Activated naive CD4-positive, alpha-beta T cell treated with anti-CD3 and anti-CD28 coated beads, Interleukin-2, amount 50 U/mL, for 16 hours (primary cell): ENCODE measurements at places on chromosomes 4 and X.

- DNase-seq: no peak
Observed at GRCh38 chr4:110400086-110400485, 75.9 kb upstream of the ENPEP start.

GRCh38 chr4:16609170-16609758, 289.2 kb downstream of the LDB2 start:
- no peak for DNase-seq

DNA sequence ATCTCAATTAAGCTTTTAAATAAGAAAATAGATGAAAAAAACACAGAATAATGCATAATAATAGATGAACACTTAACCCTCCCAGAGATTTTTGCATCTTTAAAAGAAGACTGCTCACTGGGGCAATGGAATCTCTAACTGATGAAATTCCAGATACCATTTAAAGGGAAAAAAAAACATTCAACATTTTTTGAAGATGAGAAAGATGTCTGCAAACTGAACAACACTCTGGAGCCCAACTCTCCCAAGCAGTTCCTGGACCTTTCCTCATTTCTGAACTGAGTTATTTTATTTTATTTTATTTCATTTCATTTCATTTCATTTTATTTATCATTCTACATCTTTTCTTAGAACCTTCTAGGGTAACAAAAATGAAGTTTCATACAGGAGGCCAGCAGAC, 90.7 kb downstream of the CORIN start:
- DNase-seq: no peak

DNA sequence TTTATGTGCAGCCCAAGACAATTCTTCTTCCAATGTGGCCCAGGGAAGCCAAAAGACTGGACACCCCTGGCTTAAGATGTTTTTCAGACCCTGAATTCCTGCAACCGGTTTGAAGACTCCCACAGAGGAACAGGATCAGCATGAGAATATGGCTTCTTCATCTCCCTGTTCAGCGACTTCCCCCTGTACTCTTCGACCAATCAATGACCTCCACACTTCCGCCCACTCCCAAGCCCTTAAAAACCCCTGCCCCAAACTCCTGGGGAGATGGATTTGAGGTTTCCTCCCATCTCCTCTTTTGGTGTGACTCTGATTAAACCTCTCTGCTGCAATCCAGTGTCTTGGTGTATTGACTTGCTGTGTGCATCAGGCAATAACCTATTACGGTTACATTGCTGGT, 344.4 kb downstream of the NR3C2 start:
- DNase-seq: no peak

- no peak for DNase-seq
Observed at GRCh38 chr4:122749704-122750454, 17.4 kb downstream of the BBS12 start.

- no peak for DNase-seq
Observed at GRCh38 chr4:153534792-153535629, 68.9 kb downstream of the TMEM131L start.

- peak; percentile 44 for DNase-seq
Observed at GRCh38 chrX:24081661-24082154, 27.0 kb downstream of the EIF2S3 start.

- no peak for DNase-seq
Observed at GRCh38 chrX:24498181-24498580, 33.1 kb downstream of the PDK3 start.

DNA sequence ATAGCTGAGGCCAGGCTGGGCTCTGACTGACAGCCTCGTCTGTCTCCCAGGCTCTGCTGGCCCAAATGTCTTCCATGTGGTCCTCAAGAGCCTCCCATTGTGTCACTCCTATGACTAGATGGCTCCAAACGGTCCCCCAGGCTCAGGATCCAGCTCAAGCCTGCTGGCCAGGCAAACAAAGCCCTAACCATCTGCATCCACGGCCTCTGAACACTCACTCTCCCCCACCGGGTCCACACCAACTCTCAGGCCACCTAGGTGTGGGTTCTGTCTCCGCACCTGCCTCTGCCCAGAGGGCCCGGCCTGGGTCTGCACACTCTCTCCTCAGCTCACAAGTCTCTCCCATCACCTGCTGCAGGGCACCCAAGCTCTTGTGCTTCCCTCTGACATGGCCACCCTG, 52.9 kb downstream of the JAKMIP1 start:
- no peak for DNase-seq

DNA sequence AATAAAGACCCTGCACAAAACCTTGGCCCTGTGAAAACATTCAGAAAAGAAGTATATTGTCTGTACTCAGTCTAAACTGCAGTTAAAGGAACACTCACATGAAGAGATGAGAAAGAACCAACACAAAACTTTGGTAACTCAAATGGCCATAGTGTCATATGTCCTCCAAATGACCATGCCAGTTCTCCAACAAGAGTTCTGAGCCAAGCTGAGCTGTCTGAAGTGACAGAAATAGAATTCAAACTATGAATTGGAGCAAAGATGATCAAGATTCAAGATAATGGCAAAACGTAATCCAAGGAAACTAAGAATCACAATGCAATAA, 739.3 kb upstream of the NDST4 start:
- no peak for DNase-seq

- DNase-seq: no peak
Observed at GRCh38 chrX:135985973-135986310, 707 bp downstream of the SLC9A6 start.

GRCh38 chrX:69143530-69143929, 21.7 kb downstream of the PJA1 start:
- no peak for DNase-seq

GRCh38 chrX:111731351-111731750, 50.4 kb downstream of the ALG13 start:
- DNase-seq: no peak

- no peak for DNase-seq
Observed at GRCh38 chrX:13652287-13652793, 601 bp upstream of the TCEANC start.

DNA sequence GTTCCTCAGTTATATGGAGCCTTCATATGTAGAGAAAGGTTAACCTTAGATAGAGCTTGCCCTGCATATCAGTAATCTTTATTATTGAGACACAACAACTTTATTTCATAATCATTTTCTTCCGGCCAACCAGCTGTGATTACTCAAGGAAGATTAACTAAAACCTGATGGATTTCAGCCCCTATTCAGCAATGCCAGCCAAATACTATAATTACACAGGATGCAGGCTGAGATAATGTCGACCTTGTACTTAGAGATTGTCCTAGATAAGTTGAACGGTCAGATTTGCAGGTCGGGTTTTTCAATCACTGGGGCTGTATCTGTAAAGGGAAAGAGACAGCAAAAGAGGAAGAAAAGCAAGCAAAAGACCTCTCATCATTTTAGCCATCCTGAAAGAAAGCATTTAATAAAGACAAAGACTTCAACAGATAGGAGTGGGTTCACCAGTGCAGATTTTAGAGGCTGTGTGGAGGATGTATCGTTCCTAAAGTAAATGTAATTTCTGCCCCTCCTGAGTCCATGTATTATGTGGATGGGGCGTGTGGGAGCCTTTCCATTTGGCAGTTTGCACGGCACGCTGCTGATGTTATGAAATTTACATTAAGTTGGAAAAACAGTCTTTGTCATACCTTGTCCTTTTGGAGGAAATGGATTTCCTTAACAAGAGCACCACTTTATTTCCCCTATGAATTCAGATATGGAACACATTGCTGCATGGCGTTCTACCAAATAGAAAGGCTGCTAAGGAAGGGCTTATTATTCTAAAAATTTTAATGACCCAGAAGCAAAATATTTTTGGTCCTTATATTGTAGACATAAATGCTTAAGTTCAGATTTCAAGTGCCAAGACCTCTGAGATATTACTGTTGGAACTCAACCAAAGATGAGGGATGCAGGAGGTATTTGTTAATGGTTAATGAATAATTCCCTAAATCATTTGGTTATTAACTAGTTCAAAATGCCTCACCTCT, 496.7 kb downstream of the SPRY1 start:
- no peak for DNase-seq

DNA sequence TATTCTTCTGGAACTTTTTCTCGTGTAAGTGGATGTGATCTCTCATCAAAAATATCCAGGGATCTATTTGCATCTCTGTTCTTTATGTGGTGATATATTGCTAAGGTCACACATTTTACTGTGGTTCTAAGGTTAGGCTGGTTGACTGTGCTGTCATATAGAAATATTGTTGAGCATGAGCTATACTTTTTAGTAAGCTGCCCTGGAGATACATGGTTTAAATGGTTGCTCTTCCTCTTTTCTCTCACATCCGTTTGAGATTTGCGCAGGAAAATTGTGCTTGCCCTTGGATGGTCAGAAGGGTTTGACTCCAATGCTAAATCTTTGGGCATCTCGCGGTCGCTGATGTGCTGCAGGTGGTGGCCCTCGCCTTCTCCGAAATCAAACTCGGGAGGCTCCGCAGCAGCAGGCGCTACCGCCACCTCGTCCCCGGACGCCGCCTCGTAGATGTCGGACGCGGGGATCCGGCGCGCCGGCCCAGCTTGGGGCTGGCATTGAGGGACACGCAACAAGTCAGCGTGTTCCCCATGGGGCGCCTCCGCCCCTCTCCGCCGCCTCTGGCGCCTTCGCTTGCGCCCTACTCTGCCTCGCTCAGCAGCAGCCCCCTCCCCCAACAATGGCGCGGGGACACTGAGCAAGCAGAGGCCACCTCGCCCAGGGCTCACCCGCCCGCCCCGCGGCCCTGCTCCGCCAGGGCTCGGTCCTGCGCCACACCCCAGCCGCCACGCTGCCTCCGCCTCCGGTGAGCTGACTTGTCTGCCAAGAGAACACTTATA, 154.5 kb downstream of the MSN start:
- peak; percentile 55 for DNase-seq

GRCh38 chr4:77930876-77931275, 68.2 kb downstream of the MRPL1 start:
- no peak for DNase-seq

GRCh38 chr4:150173982-150174398, 95.7 kb downstream of the DCLK2 start:
- no peak for DNase-seq

GRCh38 chrX:53584891-53585290, 101.6 kb downstream of the HUWE1 start:
- no peak for DNase-seq

- DNase-seq: no peak
Observed at GRCh38 chr4:6460876-6461275, 11.5 kb downstream of the PPP2R2C start.

DNA sequence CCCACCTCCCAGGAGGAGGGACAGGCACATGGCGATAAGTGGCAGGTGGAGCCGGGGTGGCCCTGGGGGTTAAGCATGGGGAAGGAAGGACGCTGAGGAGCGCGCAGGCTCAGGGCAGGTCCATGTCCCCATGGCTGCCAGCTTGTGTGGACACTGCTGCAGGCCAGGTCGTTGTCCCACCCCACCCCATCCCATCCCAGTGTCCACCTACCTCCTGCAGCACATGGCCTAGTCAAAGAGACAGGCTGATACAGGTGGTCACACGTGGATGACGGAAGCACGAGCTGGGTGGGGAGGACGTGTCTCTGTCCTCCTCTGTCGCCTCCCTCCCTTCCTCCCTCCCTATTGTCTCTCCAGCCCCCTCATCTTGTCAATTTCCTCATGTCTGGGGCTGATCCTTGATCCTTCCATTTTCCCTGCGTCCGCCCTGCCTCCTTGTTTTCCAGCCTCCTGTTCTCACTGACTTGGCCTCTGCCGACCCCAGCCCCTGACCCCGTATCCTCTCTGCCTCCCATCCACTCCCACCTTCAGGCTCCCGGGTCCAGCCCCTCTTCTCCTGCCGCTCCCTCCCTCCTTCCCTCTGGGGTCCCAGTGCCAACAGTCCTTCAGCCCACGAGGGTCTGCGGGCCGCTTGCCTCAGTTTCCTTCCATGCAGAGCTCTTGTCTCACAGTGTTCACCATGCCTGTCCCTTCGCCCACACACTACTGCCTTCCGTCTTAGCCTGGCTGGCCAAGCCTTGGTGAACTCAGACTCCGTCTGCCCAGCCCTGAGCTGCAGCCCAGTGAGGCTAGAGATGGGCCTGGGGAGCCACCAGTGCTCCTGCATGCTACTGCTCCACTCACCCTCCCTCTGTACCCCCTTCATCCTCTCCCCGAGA, 15.5 kb upstream of the ADD1 start:
- peak; percentile 6 for DNase-seq

- no peak for DNase-seq
Observed at GRCh38 chr4:169957785-169958184, 68.4 kb downstream of the MFAP3L start.
